D341Med (cell line): ENCODE measurements at places on chromosomes 2 and 18.

DNA sequence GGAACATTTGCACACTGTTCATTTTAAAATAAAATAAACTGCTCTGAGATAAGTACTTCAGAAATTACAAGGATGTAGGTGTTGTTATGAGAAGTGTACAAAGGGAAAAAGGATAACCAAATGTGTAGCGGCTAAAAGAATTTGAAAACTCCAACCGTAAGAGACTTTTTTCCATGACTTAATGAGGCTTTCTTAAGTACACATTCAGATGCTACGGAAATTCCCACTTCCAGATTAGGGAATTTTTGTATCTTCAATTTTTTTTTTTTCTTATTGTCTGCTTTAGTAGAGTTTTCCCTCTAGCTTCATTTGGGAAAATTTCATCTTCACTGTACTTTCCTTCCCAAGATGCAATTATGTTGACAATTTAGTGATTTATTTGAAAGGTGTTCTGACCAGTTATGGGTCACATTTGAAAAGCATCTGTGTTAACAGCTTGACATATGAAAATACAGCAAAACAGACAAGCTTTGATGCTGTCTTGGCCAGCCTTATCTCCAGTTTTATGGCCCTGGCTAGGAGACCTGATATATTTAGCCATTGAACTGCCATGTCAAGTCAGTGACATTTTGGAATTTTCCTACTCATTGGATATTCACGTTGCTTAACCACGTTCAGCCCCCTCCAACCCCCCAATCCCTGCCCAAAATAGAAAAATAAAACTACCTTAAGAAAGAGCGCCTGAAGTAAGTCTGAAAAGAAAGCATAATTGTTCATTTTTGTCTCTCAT is 105.6 kb downstream of the FEZ2 start:
- no peak for DNase-seq

- DNase-seq: peak; percentile 97
Observed at GRCh38 chr18:77899972-77900754, 650.5 kb downstream of the GALR1 start.

- DNase-seq: peak; percentile 57
Observed at GRCh38 chr2:144515696-144516410, 4.1 kb downstream of the ZEB2 start.

DNA sequence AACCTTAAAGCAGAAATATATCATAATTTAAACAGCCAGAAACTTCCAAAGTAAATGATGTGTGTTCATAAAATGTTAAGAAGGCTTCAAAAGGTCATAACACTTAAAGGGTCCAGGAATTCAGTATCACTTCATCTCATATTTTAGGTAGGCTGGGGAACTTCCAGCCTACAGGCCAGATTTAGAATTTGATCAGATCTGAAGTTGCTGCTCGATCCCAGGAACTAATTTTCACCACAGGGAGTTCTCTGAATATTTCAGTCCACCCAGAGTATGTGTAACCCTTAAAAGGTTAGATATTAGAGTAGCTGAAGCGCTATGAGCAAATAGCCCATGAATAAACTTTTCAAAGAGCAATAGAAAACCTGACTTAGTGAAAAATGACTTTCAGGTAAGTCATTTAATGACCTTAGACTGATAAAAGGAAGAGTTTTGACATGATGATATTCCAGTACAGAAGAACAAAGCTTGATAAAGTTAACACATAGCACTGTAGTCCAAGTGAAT is 1.7 kb downstream of the WIPF1 start:
- no peak for DNase-seq

DNA sequence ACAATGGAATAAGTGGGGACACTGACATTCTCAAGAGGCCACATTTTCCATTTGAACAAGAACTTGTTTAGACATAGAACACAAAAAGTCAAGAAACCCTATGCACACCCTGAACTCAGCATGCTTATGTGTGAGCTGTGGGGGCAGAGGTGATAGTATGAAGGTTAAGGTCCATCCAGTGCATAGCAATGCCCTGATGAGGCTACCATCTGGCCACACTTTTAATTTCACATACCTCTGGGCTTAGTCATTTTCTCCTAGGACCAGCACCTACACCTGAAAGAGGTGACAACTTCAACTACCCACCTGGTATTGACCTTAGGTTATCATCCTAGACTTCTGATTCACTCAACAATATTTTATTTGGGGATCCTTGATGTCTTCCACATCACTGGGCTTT is 139.8 kb downstream of the PIK3C3 start:
- no peak for DNase-seq

- DNase-seq: no peak
Observed at GRCh38 chr2:159879051-159879604, 81.1 kb upstream of the CD302 start.

- DNase-seq: peak; percentile 67
Observed at GRCh38 chr2:173355132-173355865, 627 bp downstream of the CDCA7 start.

DNA sequence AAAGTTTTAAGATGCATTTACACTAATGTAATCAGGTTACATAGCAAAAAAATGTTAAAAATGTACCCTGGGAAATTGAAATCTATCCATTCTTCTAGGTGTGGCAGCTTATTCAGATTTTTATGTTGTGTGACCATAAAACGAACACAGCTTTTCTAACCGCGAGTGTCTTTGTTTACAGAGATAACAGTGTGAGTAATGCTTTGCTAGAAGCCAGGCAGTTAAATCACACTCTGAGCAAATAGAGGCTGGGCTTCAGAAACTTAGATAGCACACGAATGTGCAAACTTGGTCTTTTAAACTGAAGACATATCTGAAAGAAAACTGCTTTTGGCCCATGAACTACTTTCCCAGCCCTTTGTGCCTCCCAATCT is 116.1 kb downstream of the SPTBN1 start:
- no peak for DNase-seq

- peak; percentile 61 for DNase-seq
Observed at GRCh38 chr2:119753041-119753929, 6.4 kb upstream of the PTPN4 start.

DNA sequence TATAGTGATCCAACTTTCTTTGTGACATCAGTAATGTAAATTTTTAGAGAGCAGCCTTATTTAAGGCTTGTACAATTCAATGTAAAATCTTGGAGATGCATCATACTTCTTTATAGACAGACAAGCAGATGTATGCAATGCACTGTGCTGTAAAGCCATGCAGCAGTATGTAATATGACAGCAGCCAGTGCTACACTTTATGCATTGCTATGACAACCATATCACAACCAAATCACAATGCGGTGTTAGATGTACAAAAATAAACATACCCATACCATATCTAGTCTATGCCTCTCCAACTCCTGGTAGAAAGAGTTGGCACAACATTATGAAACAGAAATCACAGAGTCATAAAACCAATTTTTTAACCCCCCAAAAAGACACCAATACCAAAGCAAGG is 110.3 kb upstream of the WDSUB1 start:
- DNase-seq: no peak

DNA sequence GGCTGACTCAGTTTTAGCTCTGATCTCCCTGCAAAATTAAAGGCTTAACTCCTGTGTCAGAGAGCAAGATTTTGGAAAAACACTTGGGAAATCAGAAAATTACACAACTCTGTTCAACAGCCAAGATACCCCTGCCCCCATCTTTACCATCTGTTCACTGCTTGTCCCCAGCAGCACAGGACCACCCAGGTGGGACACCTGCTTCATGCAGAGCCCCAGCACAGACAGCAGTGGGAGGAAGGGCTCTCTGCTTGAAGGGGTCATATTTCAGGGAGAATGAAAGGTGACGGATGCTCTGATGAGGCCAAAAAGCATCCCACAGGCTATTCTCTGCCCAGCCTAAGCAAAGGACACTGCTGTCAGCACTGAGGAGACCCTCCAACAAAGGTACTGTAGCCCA is 584.6 kb upstream of the KLHL29 start:
- DNase-seq: no peak
